ENCODE measurements at places on chromosomes 5 and 9.
A peak's percentile ranks its signal among the peaks of the same experiment; 100 is the strongest.

GRCh38 chr9:81070689-81071088 lies 618.7 kb downstream of the TLE1 start:
- no peak for DNase-seq

GRCh38 chr5:159548517-159548916 lies 218.2 kb upstream of the IL12B start:
- DNase-seq = no peak

DNA sequence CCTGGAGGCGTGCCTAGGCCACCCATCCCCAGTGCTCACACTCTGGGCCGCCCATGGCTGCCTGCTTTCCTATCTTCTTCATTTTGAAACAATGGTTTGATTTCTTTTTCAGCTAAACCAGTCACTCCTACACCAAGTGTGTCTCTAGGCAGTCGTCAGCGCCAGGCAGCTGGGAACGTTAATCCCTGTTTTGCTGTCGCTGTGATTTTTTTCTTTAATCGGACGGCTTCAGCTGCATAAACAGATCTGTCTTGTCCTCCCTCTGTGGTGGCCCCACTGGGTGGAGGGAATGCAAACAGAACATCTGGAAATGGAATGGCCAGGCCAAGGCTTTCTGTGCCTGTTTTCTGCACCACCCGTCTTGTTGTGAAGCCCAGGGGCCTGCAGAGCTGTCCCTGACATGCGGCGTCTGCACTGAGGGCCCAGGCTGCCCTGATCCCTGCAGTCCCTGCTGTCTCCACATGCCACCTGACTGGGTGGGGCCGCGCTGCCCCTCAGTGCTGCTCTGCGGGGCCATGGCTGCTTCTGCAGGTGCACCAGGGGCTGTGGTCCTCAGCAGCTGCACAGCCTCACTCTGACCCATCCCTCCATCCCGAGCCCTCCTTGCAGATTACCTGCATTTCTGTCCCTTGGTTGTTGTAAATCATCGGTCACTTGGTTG lies 51.5 kb downstream of the WNK2 start:
- no peak for DNase-seq

- peak; percentile 32 for DNase-seq
Observed at GRCh38 chr5:318341-318897, 3.1 kb upstream of the AHRR start.

DNA sequence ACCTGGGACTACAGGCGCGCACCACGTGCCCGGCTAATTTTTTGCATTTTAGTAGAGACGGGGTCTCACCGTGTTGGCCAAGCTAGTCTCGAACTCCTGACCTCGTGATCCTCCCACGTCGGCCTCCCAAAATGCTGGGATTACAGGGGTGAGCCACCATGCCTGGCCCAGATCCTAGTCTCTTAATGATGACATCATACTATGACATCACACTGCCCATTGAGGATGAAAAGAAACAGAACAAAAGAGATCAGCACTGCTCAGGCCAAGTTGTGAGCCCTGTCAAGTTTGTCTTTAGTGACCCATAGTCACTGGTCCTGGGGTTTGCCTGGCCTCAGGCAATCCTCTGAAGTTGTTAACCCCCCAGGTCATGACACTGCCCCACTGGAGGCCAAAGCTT lies 21.3 kb downstream of the ADRA1B start:
- no peak for DNase-seq

GRCh38 chr5:12910641-12911040 lies 1006.4 kb upstream of the CTNND2 start:
- DNase-seq = no peak

- DNase-seq = no peak
Observed at GRCh38 chr9:26375448-26375847, 517.2 kb downstream of the CAAP1 start.

- DNase-seq = no peak
Observed at GRCh38 chr5:37553720-37554404, 174.7 kb downstream of the WDR70 start.

DNA sequence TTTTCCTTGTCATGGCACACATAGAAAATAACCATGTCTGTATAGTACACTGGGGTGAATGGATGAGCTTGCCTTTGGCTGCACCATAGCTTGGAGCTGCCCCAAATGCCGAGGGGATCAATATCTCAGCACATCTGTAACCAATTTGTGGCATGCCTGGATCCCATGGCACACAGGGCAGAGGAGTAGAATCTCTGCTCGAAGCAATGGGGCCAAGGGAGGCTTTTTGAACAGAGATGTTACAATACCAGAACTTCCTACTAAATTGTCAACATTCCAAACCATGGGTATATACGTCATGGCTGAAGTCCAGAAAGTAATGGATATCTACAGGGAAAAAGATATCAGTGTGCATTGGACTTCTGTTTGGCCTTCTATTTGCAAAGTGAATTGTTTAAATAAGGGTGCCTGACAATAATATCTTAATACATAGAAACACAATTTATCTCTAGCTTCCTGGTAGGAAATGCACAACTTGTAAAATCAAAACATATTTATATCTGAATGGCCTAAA lies 39.0 kb downstream of the ESM1 start:
- DNase-seq = no peak
